ENCODE measurements at places on chromosomes 6 and 20.
A peak's percentile ranks its signal among the peaks of the same experiment; 100 is the strongest.

DNA sequence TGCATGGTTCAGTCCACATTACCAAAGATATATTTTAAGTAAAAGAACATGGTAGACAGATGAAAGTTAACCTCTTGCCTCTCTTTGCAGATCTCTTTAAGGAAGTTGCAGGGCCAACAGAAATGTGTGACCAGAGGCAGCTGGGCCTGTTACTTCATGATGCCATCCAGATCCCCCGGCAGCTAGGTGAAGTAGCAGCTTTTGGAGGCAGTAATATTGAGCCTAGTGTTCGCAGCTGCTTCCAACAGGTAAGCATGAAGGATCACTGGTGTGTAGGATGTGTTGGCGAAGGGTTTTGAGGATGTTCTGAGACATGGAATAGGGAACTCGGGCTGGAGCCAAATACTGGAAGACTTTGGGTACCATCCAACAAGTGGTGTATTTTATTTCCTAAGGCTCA lies 508.6 kb downstream of the UTRN start:
- no peak for DNase-seq

DNA sequence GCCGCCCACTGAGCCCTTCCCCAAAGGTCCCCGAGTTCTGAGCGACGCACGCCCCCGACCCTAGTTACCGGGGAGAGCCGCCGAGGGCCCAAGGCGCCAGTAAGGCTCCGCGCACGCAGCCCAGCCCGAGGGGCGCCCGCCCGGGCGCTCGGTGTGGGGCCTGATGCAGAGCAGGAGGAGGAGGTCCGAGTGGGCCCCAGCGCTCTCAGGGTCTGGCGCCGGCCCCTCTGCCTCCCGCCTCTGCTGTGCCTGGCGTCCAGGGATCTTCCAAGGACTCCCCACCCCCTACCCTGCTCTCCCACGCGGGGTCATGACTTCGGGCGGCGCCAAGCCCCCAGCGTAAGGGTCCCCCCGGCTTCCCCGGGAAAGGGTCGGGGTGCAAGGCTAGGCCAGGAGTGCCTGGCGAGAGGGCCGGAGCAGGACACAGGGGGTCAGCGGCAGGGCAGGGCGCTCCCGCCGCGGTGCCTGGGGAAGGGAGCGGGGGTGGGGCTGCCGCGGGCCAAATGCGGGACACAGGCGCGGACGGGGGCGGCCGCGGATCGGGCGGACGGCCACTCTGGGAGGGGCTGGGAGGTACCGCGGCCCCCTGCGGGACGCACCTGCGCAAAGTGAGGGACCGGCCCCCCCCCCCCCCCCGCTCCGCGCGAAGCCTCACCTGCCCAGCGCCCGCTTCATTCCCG lies 637 bp downstream of the ABHD12 start:
- DNase-seq, result peak; percentile 23

DNA sequence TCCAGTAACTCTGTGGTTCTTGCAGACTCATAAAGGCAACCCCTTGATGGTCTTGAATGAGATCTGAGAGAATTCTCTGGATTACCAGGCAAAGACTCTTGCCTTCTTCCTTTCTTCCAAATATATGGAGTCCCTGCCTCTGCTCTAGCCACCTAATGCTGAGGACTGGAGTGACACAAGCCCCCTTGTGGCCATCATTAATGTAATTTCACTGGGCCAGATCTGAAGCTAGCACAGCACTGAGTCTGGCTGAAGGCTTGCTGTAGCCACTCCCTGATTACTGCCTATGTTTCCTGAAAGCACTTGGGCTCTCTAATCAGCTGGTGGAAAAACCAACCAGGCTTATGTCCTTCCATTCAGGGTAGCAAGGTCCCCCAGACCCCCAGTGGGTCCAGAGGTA lies 559.3 kb upstream of the IRAK1BP1 start:
- DNase-seq, result no peak

DNA sequence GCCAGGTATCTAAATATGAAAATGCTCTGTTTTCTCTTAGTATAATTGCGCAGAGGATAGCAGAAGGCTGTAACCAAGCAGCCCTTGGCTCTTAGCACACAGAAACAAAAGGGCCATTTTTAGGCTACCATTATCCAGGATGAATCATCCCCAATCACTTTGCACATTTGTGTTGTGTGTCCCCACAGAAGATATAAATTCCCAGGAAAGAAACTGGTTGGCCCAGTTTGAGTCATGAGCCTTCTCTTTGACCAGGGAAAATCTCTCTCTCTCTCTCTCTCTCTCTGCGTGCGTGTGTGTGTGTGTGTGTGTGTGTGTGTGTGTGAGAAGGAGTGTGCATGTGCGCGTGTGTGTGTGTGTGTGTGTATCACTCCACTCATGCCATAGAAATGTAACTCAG lies 178.5 kb downstream of the FRK start:
- no peak for DNase-seq

DNA sequence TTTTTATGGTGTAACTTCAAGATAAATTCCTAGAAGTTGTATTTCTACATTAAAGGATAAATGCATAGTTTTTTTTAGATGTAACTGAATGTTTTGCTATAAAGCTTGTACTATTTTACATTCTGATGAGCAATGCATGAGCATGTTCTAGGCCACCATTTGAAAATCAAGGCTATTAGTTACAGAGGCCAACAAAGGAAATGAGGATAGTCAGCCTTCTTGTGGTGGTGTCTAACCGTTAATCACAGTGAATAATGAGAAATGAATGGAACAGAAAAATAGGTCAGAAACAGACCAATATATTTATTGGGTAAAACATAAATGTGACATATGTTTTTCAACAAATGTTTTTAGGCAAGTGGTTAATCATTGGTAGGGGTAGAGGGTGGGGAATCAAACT lies 37.6 kb upstream of the L3MBTL3 start:
- no peak for DNase-seq

DNA sequence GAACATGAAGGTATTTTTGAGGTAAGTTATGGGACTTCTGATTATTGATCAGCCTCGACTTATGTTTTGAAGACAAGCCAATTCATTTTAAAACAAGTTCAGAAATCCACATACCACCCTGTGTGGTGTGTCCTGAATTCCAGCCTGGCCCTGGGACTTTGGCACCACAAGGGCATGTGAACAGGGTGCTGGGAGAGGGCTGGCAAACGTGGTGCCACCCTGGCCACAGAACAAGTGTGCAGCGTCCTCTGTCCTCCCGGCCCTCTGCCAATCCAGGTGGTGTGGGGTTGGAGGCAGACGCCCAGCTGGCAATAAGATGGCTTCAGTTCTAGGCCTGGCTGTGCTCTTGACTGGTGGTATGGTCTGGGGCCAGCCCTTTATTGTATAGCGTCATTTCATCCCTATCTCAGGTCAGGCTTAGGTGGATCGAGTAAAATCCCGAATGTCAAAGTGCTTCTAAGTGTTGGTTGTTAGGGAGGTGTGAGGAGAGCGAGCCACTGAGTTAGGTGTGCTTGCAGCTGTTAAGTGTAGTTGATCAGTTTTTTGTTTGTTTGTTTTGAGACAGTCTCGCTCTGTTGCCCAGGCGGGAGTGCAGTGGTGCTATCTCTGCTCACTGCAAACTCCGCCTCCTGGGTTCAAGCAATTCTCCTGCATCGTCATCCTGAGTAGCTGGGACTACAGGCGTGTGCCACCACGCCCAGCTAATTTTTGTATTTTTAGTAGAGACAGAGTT lies 84.2 kb downstream of the RNF144B start:
- no peak for DNase-seq

DNA sequence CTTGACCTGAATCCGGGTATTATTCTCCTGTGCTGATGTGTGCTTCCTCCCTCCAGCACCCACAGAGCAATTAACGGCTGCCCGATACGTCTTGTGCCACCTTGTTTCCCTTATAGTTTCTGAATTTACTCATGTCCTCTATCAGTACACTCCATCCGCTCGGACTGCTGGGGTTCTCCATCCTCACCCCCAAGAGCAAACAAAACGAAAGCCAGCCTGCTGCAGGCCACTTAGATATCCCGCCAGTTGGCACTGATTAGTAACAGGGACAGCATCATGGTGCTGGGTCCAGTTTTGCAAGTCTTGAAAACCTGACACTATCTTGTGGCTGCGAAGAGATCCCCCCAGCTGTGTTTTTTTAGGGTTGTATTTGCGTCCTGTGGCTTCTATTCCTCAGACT lies 71.8 kb downstream of the SSR1 start:
- no peak for DNase-seq

All from KG1 (cell line).